Fibroblast of the aortic adventitia (primary cell): ENCODE measurements at places on chromosomes 1 and 21.

DNA sequence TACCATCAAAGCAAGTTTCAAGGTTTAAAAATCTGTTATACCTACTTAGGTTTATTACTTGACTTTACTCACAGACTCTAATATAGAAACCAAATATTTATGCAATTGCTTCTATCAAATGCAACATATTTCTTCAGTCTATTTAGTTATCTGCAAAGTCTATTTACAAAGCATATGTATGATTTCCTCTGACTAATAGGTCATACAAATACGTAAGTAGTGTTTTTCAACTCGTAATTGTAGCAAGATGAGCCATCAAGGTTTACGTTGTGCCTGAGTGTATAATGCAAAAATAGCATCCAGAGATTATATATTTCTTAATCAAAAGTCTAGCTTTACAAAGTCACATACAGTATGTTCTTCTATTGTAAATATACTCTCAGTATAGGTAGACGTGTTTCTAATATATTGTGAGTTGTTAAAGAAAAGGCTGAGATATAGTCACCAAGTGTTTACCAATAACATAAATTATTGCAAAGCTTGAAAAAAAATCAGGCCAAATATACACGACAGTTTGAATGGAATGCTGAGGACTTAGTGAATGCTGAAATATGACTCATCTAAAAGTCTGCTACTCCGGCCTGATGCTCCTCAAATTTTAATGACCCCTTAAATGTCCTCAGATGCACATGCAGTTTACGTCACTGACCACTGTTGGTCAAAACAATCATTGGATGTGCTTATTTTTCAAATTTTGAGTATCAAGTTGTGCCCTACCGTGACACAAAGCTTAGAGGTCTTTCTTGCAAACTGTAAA is 48.4 kb downstream of the ADAMTS5 start:
- DNase-seq, result no peak

- DNase-seq, result peak; percentile 60
These were observed 93.9 kb downstream of the NR5A2 start for GRCh38 chr1:200121421-200121820.

DNA sequence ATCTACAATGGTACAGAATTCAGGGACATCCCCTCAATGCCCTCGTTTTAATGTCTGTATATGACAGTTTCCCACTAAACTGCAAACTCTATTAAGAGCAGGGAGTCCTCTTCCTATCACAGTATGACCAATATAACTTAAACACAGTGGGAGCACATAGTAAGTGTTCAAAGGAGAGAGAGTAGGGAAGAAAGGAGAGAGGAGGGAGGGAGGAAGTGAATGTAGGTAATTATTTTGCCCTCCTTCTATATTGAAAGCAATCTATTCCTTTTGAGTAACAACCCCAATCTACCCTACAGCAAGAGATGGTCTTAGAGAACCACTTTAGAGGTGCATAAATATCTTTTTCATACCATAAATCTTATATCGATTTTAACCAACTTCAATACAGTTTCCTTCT is 121.4 kb downstream of the MRPL39 start:
- no peak for DNase-seq

GRCh38 chr1:96291468-96291867 is 430.1 kb upstream of the PTBP2 start:
- no peak for DNase-seq
